ENCODE measurements at places on chromosomes 4 and X.

GRCh38 chr4:169345316-169345721 lies 74.6 kb upstream of the SH3RF1 start:
- no peak for DNase-seq

GRCh38 chrX:66000628-66001272 lies 39.1 kb downstream of the VSIG4 start:
- DNase-seq: no peak

DNA sequence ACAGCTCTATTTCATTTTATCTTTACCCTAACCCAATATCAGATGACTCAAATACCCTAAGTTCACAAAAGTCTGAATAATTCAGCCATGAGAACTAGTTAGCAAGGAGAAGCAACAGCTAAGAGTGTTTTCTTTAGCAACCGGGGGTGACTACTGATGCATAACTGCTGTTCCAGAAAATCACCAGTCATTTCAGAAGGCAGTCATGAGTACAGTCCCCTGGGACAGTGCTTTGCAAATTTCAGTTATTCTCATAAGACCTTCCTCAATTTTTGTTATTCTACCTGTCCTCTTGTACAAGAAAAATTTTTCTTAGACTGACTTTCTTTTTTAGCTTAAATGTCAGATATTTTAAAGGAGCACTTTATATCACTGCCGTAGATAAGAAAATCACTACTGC lies 16.4 kb downstream of the BANK1 start:
- DNase-seq: no peak

DNA sequence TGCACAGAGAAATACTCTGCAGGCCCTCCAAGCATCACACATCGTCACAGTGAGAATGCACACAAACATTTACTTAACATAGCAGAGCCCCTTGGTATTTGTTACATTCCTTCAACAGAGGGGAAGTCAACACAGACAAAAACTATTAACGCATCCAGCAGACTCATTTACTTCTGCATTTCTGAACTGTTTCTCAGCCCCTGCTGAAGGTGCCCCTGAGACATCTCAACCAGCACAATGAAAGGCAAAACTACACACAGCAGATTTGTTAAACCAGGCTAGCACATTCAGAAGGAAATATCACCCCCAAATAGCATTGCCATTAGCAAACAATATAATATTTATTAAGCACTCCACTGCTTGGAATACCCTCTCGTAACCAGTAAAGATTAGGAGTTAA lies 367.0 kb downstream of the RAB28 start:
- no peak for DNase-seq

GRCh38 chrX:55206162-55206941 lies 13.8 kb upstream of the PAGE5 start:
- DNase-seq: no peak

- DNase-seq: no peak
Observed at GRCh38 chrX:46710425-46710824, 48.5 kb downstream of the SLC9A7 start.
